COR-L47 (cell line): ENCODE measurements at places on chromosomes 2 and 18.

GRCh38 chr2:10757814-10758286 is 36.4 kb downstream of the ATP6V1C2 start:
- no peak for DNase-seq

- no peak for DNase-seq
Observed at GRCh38 chr2:25512707-25513106, 160.7 kb downstream of the DTNB start.

- DNase-seq = no peak
Observed at GRCh38 chr2:124580263-124580662, 555.2 kb downstream of the CNTNAP5 start.

DNA sequence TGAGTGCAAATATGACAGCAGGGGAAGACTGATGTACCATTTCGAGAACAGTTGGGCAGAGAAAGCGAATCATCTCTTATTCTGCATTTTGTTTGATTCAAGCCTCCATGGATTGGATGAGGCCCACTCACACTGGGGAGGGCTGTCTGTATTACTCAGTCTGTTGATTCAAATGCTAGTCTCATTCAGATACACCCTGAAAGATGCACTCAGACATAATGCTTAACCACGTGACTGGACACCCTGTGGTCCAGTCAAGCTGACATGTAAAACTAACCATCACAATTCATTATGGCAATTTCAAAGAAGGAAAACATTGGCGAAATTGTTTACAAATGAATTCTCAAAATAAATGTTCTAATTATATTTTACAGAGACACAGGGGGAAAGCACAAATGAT is 1210.2 kb downstream of the DPP10 start:
- peak; percentile 17 for DNase-seq

DNA sequence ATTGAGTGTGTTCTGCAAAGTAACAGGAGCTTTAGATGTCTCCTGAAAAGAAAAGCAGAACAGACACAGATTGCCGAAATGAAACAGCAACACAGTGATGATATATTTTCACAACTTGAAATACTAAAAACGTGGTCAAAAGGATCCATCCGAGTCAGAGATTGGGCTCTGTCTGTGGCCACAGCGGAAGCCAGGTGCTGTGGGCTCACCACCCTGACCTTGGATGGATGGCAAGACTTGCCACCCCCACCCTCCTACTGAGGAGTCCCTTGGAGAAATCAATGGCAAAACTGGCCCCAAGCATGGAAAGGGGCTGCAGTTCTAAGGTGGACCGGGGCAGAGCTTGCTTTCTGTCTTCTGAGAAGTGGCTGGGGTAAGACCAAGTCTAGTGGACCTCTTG is 31.4 kb upstream of the ACKR3 start:
- DNase-seq = no peak

- peak; percentile 25 for DNase-seq
Observed at GRCh38 chr2:31066551-31066950, 71.7 kb downstream of the GALNT14 start.

DNA sequence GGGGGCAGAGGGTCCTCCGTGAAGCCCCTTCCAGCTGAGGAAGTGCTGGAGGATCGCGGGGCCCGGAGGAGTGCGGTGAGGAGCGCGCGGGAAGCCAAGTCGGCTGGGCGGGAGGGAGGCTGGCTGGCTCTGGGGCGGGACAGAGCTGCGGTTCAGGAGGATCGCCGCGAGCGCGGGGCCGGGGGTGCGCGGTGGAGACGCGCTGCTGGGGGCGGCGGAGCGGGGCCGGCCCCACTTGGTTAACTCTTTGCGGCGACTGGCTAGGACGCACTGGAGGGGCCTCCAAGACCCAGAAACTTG is 464 bp downstream of the CYBRD1 start:
- DNase-seq = no peak
